ENCODE measurements at places on chromosomes 2 and 18.
A peak's percentile ranks its signal among the peaks of the same experiment; 100 is the strongest.

GRCh38 chr2:86239745-86240144, 40.5 kb downstream of the MRPL35 start:
- no peak for DNase-seq

DNA sequence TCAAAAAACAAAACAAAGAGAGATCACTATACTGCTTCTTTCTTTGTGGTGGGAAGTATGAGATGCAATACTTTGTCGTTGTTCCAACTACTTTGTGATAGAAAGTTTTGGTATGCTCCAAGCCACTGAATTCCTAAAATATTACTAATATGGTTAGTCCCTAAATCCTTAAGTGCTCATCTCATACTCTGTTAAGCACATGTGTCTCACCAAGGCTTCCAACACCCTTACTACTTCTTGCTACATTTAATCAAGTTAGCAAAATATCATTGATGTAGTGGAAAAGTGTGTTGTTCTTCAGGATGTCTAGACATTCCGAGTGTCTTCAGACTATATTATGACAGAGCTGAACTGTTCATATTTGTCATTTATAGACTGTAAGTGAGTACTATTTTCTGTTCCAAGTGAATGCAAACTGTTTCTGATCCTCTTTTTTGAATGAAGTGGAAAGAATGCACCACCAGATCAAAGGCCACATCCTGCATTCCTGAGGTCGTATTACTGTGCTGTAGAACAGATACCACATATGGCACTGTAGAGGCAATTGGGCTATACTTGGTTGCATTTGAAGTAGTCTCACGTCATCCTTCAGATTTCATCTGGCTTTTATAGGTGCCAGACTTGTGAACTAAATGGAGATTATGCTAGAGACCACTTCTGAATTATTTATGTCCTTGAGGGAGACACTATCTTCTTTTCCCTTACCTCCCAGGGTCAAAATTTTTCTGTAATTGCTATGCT, 298.4 kb upstream of the ZNF521 start:
- no peak for DNase-seq

DNA sequence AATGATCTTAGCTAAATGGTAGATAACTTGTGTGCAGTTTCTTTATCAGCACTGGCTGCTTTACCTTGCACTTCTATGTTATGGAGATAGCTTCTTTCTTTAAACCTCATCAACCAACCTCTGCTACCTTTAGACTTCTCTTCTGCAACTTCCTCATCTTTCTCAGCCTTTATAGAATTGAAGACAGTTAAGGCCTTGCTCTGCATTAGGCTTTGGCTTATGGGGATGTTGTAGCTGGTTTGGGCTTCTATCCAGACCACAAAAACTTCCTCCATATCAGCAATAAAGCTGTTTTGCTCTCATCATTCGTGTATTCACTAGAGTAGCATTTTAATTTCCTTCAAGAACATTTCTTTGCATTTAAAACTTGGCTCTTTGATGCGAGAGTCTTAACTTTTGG, 123.7 kb downstream of the PIK3C3 start:
- DNase-seq = peak; percentile 77

DNA sequence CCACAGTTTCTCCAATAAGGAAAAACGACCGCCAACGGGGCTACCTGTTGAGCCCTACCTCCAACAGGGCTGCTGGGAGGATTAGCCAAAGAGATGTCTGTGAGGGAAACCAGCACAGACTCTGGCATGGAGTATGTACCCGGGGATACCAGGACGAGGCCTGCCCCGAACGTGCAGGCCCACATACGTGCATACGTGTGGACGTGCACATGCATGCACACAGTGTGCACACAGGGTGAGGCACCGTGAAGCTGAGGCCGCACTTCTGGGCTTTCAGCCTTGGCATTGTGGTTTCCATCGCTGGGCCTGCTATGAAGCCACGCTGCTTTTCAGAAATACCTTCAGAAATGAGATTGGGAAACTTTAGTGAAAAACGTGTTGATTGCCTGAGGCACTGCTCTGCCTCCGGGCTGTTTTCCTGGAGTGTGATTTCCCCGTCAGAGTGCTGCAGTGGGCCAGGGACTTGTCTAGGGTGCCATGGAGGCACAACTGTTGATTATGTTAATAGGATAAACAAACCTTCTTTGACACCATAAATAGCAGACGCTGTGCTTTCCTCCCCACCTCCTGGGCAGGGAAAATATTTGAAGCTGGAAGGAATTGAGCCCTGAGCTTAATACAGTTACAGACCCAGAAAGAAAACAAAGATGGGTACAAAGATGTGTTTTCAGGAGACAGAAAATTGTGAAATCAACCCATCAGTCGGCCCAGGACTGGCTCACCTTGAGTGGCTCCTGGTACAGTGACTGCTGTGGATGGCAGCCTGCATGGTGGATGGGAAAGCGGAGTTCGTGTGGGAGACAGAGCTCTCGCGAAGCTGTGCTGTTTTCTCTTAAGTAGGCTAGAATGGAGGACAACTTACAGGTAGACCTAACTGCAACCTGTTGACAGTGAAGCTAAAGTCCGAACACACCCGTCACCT, 182.3 kb downstream of the FAM210A start:
- DNase-seq = no peak

DNA sequence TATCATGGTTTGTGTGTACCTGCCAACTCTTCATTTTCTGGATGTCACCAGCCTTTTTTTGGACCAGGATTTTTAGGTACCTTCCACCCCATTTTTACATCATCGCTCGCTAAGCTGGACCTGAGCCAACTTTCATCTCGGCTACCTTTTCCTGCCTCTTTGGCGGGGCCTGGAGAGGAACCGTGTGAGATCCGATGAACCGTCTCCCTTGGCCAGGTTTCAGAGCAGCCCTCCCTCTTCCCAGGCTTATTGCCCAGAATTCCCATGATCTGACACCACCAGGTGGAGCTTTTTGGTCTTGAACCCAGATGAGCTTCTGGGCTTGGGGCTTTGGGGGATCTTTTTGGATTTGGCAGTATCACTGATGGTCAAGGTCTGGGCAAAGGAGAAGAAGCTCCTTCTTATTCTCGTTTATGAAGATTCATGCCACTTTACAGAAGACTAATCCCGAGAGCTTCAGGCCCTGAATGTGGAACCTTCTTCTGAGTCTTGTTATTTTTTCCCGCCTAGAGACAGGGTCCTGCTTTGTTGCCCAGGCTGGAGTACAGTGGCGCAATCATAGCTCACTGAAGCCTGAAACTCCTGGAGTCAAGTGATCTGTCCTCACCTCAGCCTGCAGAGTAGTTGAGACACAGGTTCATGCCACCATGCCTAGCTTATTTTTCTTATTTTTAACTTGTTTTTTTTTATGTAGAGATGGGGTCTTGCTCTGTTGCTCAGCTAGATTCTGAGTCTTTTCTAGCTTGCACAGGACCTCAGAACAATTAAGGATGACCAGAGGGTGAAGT, 50.4 kb downstream of the GATA6 start:
- DNase-seq = no peak

DNA sequence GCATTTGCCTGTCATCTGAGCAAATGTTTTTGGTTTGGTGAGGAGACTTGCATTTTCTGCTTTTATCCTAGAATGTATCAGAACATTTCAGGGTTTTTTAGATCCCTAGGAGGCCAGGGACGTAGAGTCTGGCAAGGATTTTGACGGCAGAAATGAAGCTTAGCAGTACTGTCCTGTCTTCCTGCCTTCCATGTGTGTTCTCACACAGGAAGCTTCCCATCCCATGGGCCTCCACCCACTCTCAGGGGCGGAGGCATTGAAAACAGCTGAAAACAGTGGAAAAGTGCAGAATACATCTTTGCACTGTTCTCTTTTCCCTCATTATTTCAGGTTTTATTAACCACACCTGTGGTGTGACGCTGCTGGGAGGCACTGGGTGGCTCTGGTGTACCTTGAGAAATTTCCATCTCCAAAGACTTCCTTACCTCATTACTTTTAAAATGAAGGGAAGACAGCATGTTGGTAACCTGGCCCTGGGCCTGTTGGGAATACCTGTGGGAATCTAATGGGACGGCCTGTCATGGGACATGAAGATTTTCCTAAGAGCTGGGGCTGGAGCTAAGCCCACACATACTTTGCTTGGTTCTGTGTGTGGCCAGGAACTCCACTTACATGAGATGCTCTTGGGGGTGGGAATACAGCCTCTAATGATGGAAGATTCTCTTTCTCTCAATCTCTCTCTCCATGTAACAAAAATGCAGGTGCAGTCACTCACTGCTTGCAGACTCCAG, 20.5 kb downstream of the PCARE start:
- no peak for DNase-seq

- DNase-seq = no peak
These were observed 77.2 kb downstream of the NEURL3 start for GRCh38 chr2:96427917-96428316.

- DNase-seq = no peak
These were observed 35.0 kb downstream of the ACVR2A start for GRCh38 chr2:147879846-147880245.

DNA sequence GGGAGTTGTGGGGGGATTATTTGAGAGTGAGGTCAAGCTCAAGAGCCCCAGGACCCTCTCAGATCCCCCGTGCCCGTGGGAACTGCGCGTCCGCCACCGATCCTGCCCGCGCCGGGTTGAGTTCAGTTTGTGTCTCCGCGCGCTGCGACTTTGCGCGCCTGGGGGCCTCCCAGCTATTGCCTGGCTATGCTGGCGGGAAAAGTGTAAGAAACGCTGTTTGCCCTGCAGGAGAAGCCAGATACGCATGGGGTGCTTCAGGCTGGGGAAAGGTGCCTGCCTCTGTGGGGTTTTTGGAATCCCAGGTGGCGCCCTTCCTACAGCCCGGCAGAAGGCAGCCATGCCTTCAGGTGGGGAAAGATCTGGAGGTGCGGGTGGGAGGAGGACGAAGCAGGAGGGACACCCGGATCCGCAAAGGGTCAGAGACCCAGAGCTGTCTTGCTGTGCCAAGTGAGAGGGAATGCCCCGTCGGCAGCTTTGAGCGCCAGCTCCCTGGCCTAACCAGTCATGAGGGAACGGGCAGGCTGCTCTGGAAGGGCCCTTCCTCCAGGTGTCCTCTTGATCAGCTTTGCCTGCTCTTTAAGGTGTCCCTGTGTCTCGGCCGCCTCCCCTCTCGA, 22.5 kb downstream of the TEX44 start:
- DNase-seq = peak; percentile 45

- DNase-seq = peak; percentile 45
These were observed 82.1 kb downstream of the EIF2AK3 start for GRCh38 chr2:88545118-88545517.

DNA sequence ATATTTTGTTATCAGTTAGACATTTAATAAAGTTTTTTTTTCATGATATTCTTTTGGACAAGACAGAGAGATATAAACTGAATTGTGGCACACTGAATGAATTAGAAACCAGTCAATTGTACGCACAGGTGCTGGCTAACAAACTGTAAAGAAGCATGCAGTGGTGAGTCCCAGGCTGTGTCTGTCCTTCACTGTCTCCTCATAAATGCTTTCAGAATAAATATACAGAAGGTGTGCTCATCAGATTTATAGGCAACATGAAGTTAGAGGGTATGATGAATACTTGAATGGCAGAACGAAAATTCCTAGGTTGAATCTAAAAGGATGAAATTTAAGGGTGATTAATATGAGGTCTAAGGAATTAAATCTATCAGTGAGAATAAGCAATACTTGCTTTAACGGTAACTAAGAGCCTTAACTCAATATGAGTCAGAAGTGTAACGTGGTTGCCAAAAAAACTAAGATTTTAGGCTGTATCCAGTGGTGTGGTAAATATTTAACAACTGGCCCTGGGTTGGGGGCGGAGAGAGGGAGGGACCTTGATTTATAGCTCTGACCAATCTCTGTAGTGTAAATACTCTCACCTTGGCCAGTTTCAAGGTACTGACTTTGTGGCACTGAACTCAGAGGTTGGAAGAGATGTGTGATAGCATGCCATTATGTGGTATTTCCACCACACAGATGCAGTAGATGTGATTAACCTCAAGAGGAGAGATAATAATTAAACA, 41.9 kb upstream of the AAK1 start:
- DNase-seq = peak; percentile 25

DNA sequence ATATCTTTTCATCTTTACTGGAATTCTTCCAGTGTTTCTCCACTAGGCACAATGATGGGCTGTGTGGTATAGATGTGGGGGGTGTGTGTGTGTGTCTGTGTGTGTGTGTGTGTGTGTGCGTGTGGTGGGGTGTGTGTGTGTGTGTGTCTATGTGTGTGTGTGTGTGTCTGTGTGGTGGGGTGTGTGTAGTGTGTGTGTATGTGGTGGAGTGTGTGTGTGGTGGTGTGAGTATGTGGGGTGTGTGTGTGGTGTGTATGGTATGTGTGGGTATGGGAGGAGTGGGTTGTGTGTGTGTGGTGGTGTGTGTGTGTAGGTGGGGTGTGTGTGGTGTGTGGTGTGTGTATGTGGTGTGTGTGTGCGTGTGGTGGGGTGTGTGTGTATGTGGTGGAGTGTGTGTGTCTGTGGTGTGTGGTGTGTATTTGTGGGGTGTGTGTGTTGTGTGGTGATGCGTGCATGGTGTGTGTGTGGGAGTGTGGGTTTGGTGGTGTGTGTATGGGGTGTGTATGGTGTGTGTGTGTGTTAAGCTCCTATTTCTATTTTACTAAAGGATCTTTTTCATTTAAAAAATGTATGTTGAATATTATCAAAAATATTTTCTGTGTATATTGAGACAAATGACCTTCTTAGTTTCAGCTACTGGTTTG, 84.2 kb downstream of the IRS1 start:
- DNase-seq = no peak

DNA sequence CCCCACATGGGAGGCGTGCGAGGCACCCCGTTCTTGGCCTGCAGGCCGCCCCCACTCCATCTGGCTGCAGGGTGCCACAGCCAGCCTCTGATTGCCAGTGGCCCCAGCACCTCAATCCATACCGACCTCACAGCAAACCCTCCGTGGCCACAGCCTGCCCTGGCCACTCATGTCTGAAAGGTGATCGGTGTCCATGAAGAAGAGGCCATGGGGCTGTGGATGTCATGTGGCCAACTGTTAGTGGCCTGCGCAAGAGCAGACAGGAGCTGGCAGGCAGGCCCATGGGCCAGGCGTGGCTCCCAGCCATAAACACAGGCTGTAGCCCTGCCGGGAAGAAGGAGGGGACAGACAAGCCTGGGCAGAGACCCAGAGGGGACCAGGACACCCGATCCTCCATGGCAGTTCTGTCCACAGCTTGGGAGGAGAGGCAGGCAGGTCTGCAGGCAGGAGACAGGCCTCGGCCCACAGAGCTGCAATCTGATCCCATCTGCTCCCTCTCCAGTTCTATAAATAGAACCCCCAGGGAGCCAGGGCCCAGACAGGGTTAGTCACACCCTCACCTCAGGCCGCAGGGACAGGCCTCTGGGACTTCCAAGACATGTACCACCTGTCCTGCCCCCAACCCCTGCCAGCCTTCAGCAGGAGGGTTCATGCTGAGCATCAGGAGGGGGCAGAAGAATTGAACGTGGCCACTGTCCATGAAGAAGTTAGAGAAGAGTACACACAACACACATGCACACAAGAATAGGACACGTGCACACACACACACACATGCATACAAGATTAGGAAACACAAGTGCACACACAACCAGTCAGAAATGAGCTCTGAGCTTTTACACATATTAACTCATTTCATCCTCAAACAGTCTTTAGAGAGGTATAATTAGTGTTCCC, 16.9 kb downstream of the STEAP3 start:
- no peak for DNase-seq

GRCh38 chr2:201465524-201465971, 14.0 kb downstream of the STRADB start:
- no peak for DNase-seq
